A549 treated with Hydrocortisone at 1 μM for 4 hours (cell line): ENCODE measurements at places on chromosomes 5 and 9. TPM values are rescaled to one million over a fixed set of nuclear protein-coding genes. Genes with fewer than 3 reads are reported as not detected.

The CBY3 gene
- total RNA-seq: not detected in 5 replicates

The MRPS2 gene
- total RNA-seq: 104 to 133 TPM (median 129 TPM) in 5 replicates

The PSD2 gene
- total RNA-seq: 0.02 to 0.03 TPM (median 0.03 TPM) in 3 of 5 replicates, not detected in the others

The SNCAIP gene
- total RNA-seq: 0.03 to 0.05 TPM in 2 of 5 replicates, not detected in the others

The TPPP gene
- total RNA-seq: 6.4 to 7.4 TPM (median 7.2 TPM) in 5 replicates

The RLN1 gene
- not detected in 5 replicates for total RNA-seq

The CETN3 gene
- 17.6 to 23.6 TPM (median 22.4 TPM) in 5 replicates for total RNA-seq

The DAPK1 gene
- total RNA-seq: 15.6 to 28.8 TPM (median 24.0 TPM) in 5 replicates

The ANKRD34B gene
- total RNA-seq: 0.03 to 0.17 TPM (median 0.06 TPM) in 3 of 5 replicates, not detected in the others

The RFX3 gene
- 1.1 to 1.8 TPM (median 1.5 TPM) in 5 replicates for total RNA-seq

The PDZD2 gene
- 0.30 to 0.79 TPM (median 0.56 TPM) in 5 replicates for total RNA-seq

The ARSI gene
- total RNA-seq: 30.4 to 36.6 TPM (median 34.3 TPM) in 5 replicates

The CD74 gene
- 0.15 to 0.16 TPM in 2 of 5 replicates, not detected in the others for total RNA-seq

The DOK3 gene
- 2.7 to 6.1 TPM (median 3.8 TPM) in 5 replicates for total RNA-seq

The FST gene
- 1.3 to 2.3 TPM (median 1.9 TPM) in 5 replicates for total RNA-seq

The C9orf153 gene
- 0.08 to 0.40 TPM (median 0.21 TPM) in 5 replicates for total RNA-seq

The TARS1 gene
- 124 to 167 TPM (median 128 TPM) in 5 replicates for total RNA-seq

The PCAT7 gene
- 0.50 to 0.96 TPM (median 0.74 TPM) in 5 replicates for total RNA-seq

The CREB3 gene
- total RNA-seq: 55.6 to 64.0 TPM (median 57.5 TPM) in 5 replicates

The PCDHGB2 gene
- 0.05 to 0.13 TPM (median 0.11 TPM) in 4 of 5 replicates, not detected in the other for total RNA-seq

The TLX3 gene
- total RNA-seq: not detected in 5 replicates

The PCDHA9 gene
- not detected in 5 replicates for total RNA-seq

The IFNK gene
- 0.09 TPM in 1 of 5 replicates, not detected in the others for total RNA-seq

The ABHD17B gene
- 15.3 to 17.2 TPM (median 16.2 TPM) in 5 replicates for total RNA-seq

The RANBP17 gene
- 1.9 to 2.7 TPM (median 2.2 TPM) in 5 replicates for total RNA-seq
